ENCODE measurements at places on chromosomes 16 and 17.

GRCh38 chr16:74466872-74467271 lies 45.6 kb upstream of the CLEC18B start:
- no peak for DNase-seq

DNA sequence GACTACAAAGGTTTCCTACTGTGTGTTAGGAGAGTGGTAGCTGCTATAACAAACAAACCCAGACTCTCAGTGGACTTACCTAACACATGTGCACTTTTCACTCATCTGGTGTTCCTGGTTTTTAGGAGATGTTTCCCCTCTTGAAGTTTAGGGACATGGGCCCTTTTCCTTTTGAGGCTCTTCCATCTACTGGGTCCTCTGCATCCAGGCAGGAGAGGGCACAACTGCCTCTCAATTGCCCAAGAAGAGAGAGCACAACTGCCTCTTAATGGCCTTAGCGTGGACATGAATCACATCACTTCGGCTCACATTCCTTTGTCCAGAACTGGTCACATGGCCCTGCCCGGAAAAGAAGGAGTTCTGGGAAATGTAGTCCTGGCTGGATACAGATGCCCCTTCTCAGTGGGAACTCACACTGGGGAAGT lies 9.8 kb upstream of the TNRC6C start:
- DNase-seq: peak; percentile 63

GRCh38 chr17:15143524-15143923 lies 121.6 kb downstream of the PMP22 start:
- DNase-seq: no peak

GRCh38 chr16:78494674-78495073 lies 395.2 kb downstream of the WWOX start:
- DNase-seq: no peak

DNA sequence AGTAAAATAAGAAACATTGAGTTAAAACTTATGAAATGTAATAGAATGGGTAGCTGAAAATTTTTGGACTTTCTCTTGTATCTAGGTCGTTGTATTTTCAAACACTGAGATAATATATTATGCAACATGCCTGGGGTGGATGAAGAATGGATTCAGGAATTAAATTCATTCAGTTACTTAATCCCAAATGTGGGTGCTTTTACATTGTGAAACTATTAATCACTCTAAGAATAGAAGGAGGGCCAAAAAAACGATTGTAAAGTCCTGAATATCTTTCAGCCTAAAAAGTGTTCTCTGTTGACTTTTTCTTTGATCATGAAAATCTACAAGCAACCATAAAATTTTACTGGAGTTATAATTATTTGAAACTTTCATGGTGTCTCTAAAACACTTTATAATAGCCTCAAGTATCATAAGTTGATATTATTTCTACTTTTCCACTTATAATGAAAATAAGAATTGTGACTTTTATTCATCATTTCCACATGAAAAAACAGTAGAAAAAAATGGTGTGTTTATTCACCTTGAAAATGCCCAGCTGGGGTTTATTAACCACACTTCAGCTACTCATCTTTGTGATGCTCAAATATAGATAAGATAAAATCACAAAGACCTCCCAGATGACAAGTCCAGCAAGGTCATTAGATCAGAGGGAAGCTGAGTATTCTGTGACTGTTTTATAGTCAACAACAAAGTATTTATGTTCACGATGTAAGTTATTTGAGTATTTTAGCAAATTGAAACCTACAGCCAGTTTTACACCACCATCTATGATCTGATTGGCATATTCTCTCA lies 619.9 kb upstream of the SOX9 start:
- no peak for DNase-seq

GRCh38 chr17:41457676-41458075 lies 9.5 kb downstream of the KRT32 start:
- DNase-seq: no peak

DNA sequence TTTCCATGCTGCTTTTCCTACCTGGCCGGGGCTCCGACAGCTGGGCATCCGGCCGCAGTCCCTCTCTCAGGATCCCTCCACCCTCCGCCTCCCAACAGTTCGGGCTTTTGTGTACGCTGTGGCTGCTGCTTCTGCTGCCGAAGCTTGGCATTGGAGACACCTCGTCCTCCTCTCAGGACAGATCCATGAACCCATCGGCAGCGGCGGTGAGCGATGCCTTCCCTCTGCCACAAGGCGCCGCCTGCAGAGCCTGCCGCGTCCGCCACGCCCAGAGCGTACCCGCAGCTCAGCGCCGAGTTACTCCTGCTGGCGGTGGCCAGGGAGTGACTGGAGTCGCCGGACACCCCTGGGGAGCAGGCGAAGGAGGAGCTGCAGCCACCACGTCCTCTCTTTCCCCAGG lies 2032.8 kb downstream of the TP53TG3F start:
- no peak for DNase-seq

GRCh38 chr17:70230850-70231640 lies 61.7 kb downstream of the KCNJ2 start:
- no peak for DNase-seq

GRCh38 chr16:63617990-63618763 lies 1503.7 kb downstream of the CDH11 start:
- no peak for DNase-seq

DNA sequence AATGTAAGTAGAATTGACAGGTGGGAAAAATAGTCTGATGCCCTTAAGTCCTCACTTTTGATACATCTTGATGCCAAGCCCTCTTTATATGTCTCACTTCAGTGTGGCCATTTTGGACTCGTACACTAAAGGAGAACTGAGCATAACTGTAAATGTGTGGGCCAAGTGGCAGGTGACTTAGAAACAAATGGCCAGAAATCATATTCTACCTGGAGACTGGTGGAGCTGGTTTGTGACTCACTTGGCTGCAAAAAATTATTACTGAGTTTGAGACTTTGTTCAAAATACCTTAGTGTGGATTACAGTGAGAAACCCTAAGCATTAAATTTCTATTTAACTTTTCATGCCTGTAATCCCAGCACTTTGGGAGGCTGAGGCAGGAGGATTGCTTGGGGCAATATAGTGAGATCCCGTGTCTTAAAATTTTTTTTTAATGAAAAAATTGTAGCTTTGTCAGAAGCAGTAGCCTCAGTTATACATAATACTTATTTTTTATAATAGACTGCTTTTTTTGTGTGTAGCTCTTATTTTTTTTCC lies 5.0 kb downstream of the HAPSTR1 start:
- DNase-seq: no peak

DNA sequence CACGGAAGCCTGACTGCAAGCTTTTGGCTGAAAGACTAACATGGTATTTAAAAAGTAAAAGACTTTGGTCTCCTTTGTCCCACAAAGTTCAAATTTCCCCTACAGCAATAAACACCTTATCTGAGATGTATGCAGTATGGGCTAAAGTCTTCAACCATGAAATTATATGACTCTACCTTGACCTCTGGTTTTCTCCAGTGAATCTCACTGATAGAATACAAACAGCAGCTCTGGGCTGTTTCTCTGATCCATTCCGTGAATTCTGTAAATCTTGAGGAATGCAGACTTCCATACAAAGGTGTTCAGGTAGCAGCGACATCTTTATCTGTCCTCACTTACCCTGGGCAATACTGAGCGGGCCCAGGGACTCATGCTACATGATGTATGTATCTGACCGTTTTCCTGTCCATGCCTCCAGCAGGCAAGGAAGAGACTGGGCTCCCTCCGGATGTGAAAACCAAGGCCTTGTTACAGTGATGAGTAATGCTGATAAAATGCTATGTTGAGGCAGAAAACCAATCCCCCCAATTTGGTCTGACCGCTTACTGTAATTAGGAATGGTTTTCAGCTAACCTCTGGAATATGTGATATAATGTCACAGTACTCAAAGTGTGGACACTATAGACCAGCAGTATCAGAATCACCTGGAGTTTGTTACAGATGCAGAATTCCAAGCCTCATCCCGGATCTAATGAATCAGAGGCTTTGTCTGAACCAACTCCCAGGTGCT lies 589.8 kb downstream of the HS3ST4 start:
- DNase-seq: no peak

- no peak for DNase-seq
Observed at GRCh38 chr16:88770461-88771293, 14.3 kb downstream of the PIEZO1 start.

DNA sequence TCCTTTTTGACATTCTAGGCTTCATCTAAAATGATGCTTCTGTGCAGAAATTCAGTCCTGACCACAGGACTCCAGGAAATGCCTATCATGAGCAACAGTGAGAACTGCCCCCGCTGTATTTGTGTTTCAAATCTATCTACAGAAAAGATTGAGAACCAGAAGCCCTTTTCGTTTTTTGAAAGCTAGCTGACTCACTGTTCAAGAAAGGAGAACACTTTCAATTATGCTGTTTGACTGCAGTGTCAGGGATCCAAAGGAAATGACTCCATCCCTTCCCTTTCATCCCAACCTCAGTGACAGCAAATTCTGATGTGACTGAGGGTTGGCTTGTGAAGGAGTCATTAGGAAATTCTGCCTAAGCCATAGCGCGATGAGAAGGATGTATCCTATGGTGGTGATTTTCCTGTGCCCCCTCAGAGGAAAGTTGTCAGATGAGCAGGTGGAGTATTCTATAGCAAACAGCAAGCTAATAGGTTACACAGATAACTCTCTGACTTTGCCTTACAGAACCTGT lies 622.3 kb downstream of the TMEM114 start:
- DNase-seq: no peak

DNA sequence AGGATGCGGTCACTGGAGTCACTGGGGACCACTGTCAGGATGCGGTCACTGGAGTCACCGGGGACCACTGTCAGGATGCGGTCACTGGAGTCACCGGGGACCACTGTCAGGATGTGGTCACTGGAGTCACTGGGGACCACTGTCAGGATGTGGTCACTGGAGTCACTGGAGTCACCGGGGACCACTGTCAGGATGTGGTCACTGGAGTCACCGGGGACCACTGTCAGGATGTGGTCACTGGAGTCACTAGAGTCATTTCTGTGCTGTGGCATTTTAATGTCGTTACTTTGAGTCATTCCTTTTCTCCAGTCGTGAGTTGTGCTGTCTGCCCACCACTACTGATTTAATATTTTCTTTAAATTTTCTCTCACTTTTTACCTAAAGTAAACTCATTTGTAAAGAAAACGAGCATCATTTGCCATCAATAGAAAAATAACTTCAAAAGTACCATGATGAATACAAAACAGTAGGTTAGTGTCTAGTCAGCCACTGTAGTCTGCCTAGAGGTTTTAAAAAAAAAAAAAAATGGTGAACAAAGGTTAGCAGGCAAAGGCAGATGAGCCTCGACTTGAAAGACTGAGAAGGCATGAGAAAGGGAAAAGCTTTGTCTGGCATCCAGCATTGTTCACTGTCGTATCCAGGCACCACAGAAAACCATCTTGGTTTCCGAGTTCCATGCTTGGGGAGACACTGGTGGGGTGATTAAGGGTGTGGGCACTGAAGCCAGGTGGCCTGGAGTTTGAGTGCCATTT lies 346.6 kb downstream of the SNX29 start:
- DNase-seq: no peak

DNA sequence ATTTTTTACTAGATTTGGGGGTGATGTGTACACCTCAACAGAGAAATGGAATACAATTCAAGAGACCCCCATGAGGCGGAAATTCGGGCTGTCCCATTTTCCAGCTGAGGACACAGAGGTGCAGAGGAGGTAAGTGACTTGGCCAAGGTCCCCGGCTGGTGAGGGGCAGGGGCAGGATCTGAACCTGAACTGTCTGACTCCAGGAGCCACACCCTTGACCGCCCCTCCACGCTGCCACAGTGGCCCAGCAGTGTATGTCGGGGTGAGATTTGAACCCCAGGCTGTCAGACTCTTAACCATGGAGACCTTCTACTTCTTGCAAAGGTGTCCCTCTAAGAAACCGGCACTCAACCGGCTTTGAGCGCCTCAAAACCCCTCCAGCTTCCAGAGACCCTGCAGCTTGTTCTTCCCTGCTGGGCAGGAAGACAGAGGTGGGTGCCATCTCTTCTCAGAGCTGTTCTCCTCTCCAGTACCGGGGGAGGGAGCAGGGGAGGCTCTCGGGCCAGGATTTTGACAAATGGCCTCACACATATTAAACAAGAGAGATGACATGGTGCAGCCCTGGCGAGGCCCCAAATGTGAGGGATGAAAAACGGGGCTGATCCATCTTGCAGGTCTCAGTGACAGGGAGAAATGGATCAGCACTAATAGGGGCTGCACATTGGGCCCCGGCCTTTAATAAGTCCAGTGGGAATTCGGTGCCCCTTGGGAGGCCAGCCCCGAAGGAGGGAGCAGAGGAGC lies 222.3 kb downstream of the GSG1L start:
- DNase-seq: no peak

DNA sequence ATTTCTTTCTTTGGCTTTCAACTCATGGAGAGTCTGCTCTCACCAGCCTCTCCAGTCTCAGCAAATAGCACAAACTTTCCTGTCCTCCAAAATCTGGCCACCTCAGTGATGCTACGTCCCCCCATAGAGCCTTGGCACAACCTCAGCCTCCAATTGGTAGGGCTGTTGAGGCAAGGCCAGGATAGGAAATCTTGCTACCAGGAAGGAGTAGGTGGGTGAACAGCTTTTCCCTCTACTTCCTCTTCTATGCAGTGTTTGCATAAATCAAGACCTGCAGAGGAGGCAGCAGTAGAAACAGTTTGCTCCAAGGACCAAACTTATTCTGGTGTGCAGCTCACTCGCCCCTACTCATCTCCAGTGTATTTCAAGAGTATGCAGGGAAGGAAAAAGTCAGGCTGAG lies 701 bp upstream of the DPEP2 start:
- DNase-seq: no peak

DNA sequence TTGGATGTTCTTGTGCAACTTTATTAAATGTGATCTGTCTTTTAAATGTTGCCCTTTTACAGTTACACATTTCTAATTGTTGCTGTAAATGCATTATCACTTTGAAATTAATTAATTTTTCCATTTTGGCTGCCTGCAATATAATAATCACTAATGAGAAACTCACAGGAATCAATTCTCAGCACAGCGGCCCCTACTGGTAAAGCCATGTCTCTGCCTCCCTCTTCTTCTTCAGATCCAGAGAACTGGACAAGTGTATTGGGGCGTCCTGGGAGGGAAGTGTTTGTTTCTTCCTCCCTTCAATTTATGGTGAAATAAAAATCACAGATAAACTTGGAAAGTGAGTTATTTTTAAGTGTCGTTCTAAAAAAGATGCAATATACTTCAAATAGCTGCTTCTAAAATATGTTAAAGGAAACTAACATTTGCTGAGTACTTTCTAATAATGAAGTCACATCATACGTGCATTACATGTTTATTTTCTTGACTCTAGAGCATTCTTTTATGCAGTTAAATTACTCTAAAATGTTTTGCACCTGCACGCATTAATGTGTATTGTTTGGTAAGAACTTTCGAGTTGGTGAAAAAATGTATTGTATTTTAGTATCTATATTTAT lies 338.0 kb downstream of the WWOX start:
- DNase-seq: peak; percentile 46

GRCh38 chr17:1047177-1047878 lies 50.4 kb downstream of the TIMM22 start:
- DNase-seq: no peak

DNA sequence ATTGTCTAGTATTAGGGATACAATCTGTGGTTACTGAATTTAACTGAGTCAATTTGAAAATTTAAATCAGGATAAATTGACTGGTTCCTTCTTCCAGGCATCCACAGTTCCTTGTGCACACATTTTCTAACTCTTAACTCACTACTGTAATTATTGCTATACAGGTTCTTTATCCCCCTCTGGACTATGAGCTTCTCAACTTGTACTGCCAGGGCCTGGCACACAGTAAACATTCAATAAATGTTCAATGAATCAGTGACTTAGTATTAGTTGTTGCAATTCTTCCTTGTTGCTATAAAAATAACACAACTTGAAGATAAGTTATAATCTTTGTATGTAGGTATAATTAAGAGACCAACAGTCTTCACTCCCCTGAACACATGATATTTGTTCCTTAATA lies 67.9 kb downstream of the SSH2 start:
- DNase-seq: no peak

- no peak for DNase-seq
Observed at GRCh38 chr17:7887038-7887481, 1.5 kb upstream of the CHD3 start.

Data from nucleus accumbens (tissue), 56 donors.